ENCODE measurements at places on chromosomes 12 and 14. TPM values are rescaled to one million over a fixed set of nuclear protein-coding genes. Genes with fewer than 3 reads are reported as not detected.

SERPINA10 gene
- not detected for polyA plus RNA-seq

KLRB1 gene
- 0.81 TPM for polyA plus RNA-seq

BDKRB1 gene
- polyA plus RNA-seq = 13.4 TPM

TCTN2 gene
- 2.6 TPM for polyA plus RNA-seq

KRT82 gene
- not detected for polyA plus RNA-seq

PLEKHG3 gene
- polyA plus RNA-seq = 23.1 TPM

TMEM117 gene
- 6.6 TPM for polyA plus RNA-seq

EMP1 gene
- 1,599 TPM for polyA plus RNA-seq

DPY19L2 gene
- 1.3 TPM for polyA plus RNA-seq

RFLNA gene
- 0.14 TPM for polyA plus RNA-seq

ENDOU gene
- 139 TPM for polyA plus RNA-seq

GABARAPL1 gene
- 25.3 TPM for polyA plus RNA-seq

DNAI7 gene
- polyA plus RNA-seq = 0.07 TPM

GAS2L3 gene
- polyA plus RNA-seq = 1.1 TPM

KRT75 gene
- 0.19 TPM for polyA plus RNA-seq

MTERF2 gene
- polyA plus RNA-seq = 5.8 TPM

GPR65 gene
- 0.25 TPM for polyA plus RNA-seq

RNF212B gene
- polyA plus RNA-seq = not detected

SRP54 gene
- 17.1 TPM for polyA plus RNA-seq

CLEC4A gene
- polyA plus RNA-seq = 0.92 TPM

ASCL1 gene
- 0.02 TPM for polyA plus RNA-seq

SIX1 gene
- not detected for polyA plus RNA-seq

ATG2B gene
- 2.9 TPM for polyA plus RNA-seq

PRR4 gene
- polyA plus RNA-seq = 2.1 TPM

AQP6 gene
- 0.08 TPM for polyA plus RNA-seq

COL2A1 gene
- 0.01 TPM for polyA plus RNA-seq

IQSEC3 gene
- 0.14 TPM for polyA plus RNA-seq

KCNMB4 gene
- 0.33 TPM for polyA plus RNA-seq

CAPS2 gene
- 2.1 TPM for polyA plus RNA-seq

FAM90A1 gene
- polyA plus RNA-seq = 0.18 TPM

SPATS2 gene
- polyA plus RNA-seq = 5.3 TPM

LRP1-AS gene
- not detected for polyA plus RNA-seq

LTB4R2 gene
- polyA plus RNA-seq = 11.6 TPM

TSHR gene
- polyA plus RNA-seq = 0.02 TPM

PSME2 gene
- polyA plus RNA-seq = 233 TPM

PLEKHH1 gene
- polyA plus RNA-seq = 10.3 TPM

CCDC196 gene
- polyA plus RNA-seq = not detected

METTL3 gene
- polyA plus RNA-seq = 26.0 TPM

TSPAN11 gene
- polyA plus RNA-seq = 0.29 TPM

PLEKHG7 gene
- polyA plus RNA-seq = not detected

FGF23 gene
- polyA plus RNA-seq = not detected

FGD6 gene
- polyA plus RNA-seq = 2.3 TPM

TAS2R9 gene
- not detected for polyA plus RNA-seq

TUNAR gene
- 0.01 TPM for polyA plus RNA-seq

BCL2L14 gene
- polyA plus RNA-seq = not detected

ARID4A gene
- polyA plus RNA-seq = 7.1 TPM

SYNE3 gene
- 0.48 TPM for polyA plus RNA-seq

TMEM121 gene
- polyA plus RNA-seq = 0.29 TPM

TBX3 gene
- polyA plus RNA-seq = 3.1 TPM

OTX2 gene
- not detected for polyA plus RNA-seq

All from esophagus (tissue), 2 donors.